ENCODE measurements at places on chromosomes 7 and 10. TPM values are rescaled to one million over a fixed set of nuclear protein-coding genes. Genes with fewer than 3 reads are reported as not detected.

- H3K27ac ChIP-seq, result no peak overlapping the region
- DNase-seq, result no peak
- no peaks in the 10 kb centered on the region for H3K27me3 ChIP-seq
- H3K4me3 ChIP-seq, result no peak overlapping the region
- no peaks in the 10 kb centered on the region for H3K36me3 ChIP-seq
Observed at GRCh38 chr10:52216852-52217251, 97.2 kb upstream of the DKK1 start.

- H3K36me3 ChIP-seq, result no peaks in the 10 kb centered on the region
- DNase-seq, result no peak
- H3K4me3 ChIP-seq, result no peak overlapping the region
Observed at GRCh38 chr7:135991906-135992305, 14.7 kb upstream of the MTPN start.

Gene GSTK1
- total RNA-seq, result 168 TPM

GRCh38 chr10:22369434-22370072 is 24.3 kb downstream of the SPAG6 start:
- peaks cover 42% of the 10 kb centered on the region for H3K4me1 ChIP-seq
- H3K36me3 ChIP-seq, result no peaks in the 10 kb centered on the region
- DNase-seq, result no peak
- no peak overlapping the region for H3K4me3 ChIP-seq
- no peaks in the 10 kb centered on the region for H3K27me3 ChIP-seq
- H3K27ac ChIP-seq, result no peak overlapping the region

- no peak overlapping the region for H3K27ac ChIP-seq
- no peak overlapping the region for H3K4me3 ChIP-seq
- H3K4me1 ChIP-seq, result peaks cover 6% of the 10 kb centered on the region
- no peaks in the 10 kb centered on the region for H3K36me3 ChIP-seq
Observed at GRCh38 chr7:37923996-37924395, 3.6 kb downstream of the EPDR1 start.

GRCh38 chr10:80702143-80702542 is 164.4 kb downstream of the SH2D4B start:
- no peaks in the 10 kb centered on the region for H3K36me3 ChIP-seq
- H3K27me3 ChIP-seq, result no peaks in the 10 kb centered on the region
- H3K4me3 ChIP-seq, result no peak overlapping the region

Gene RBP3
- total RNA-seq, result not detected

Gene ABCB1
- total RNA-seq, result 1.9 TPM

- no peak overlapping the region for H3K4me3 ChIP-seq
- H3K4me1 ChIP-seq, result peaks cover 12% of the 10 kb centered on the region
- no peak overlapping the region for H3K27ac ChIP-seq
- H3K36me3 ChIP-seq, result peaks cover 14% of the 10 kb centered on the region
Observed at GRCh38 chr7:1537535-1538412, 7.3 kb downstream of the MAFK start.

Gene MUC3A
- total RNA-seq, result 0.11 TPM

Gene IRF5
- 26.0 TPM for total RNA-seq

DNA sequence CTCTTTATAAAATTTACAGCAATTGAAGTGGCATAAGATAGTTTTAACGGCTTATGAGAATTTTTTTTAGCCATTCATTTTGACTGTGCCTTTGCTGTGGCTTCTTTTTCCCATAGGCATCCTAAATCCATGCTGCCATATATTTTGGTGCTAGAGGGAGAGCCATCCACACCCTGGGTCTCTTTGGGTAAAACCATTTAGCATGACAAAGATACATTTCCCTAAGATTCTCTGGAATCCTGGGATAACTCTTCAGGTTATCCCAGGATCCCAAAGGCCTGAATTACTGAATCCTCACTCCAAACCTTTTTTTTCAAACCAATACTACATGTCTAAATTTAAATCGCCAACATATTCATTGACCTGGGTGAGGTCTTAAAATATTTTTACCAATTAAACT is 28.9 kb downstream of the DNAJC12 start:
- no peak overlapping the region for H3K4me3 ChIP-seq
- H3K27me3 ChIP-seq, result no peaks in the 10 kb centered on the region
- H3K4me1 ChIP-seq, result peaks cover 2% of the 10 kb centered on the region

Gene EDRF1
- total RNA-seq, result 40.7 TPM

Gene LYZL2
- not detected for total RNA-seq

Gene OPN1SW
- not detected for total RNA-seq

DNA sequence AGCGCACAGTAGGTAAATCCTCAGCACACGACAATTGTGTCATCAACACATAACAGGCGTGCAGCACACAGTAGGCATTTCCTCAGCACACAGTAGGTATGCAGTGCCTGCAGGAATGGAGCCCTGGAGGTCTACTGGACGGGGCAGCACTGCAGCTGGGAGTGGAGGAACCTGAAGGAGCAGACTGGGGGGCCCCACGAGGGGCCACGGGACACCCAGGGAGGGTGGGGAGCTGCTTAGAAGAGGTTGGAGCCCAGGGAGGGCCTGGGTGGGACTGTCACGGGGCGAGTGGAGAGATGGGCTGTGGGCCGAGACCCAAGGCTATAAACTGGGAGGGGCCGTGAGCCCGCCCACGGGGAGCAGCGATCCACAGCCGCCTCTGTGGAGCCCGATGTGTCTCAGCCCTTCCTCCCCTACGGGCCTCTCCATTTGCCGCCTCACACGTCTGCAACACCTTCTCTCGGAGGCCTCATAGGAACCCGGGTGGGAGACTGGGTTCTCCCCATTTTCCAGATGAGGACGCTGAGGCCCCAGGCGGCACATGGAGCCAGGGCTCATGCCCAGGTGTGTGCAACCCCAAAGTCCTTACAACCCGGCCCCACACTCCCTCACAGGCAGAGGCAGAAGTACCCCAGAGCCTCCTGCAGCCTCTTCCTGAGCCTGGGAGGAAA is 101.5 kb downstream of the MICALL2 start:
- H3K36me3 ChIP-seq, result no peaks in the 10 kb centered on the region
- no peaks in the 10 kb centered on the region for H3K4me1 ChIP-seq
- no peak for DNase-seq
- H3K4me3 ChIP-seq, result no peak overlapping the region
- H3K27ac ChIP-seq, result no peak overlapping the region

GRCh38 chr10:132667342-132668047 is 118.5 kb downstream of the NKX6-2 start:
- H3K4me1 ChIP-seq, result peaks cover 5% of the 10 kb centered on the region
- no peak overlapping the region for H3K27ac ChIP-seq
- DNase-seq, result no peak

Data from activated T-helper 2 cell treated with anti-CD3 and anti-CD28 coated beads, Interferon-gamma antibody, Interleukin-2, Interleukin-4, amounts not matched to agents 10 μg/mL and 5 μg/mL and 100 μg/mL, durations not matched to agents 14 hours and 24 hours and 36 hours (primary cell).